Foreskin keratinocyte (primary cell): ENCODE measurements at places on chromosomes 7 and 10. TPM values are rescaled to one million over a fixed set of nuclear protein-coding genes. Genes with fewer than 3 reads are reported as not detected.

The MAT1A gene
- not detected in 2 replicates for total RNA-seq

The IFIT1B gene
- total RNA-seq: not detected in 2 replicates

The ANXA8L1 gene
- total RNA-seq: 176 and 351 TPM in 2 replicates

The PWWP2B gene
- total RNA-seq: 10.5 and 12.5 TPM in 2 replicates

The MKX gene
- total RNA-seq: 0.11 TPM in 1 of 2 replicates, not detected in the other

The SOSTDC1 gene
- 0.07 TPM in 1 of 2 replicates, not detected in the other for total RNA-seq

The CPN1 gene
- total RNA-seq: not detected in 2 replicates

The NRP1 gene
- total RNA-seq: 57.3 and 58.2 TPM in 2 replicates
